Keratinocyte (primary cell): ENCODE measurements at places on chromosomes 2 and 18.

DNA sequence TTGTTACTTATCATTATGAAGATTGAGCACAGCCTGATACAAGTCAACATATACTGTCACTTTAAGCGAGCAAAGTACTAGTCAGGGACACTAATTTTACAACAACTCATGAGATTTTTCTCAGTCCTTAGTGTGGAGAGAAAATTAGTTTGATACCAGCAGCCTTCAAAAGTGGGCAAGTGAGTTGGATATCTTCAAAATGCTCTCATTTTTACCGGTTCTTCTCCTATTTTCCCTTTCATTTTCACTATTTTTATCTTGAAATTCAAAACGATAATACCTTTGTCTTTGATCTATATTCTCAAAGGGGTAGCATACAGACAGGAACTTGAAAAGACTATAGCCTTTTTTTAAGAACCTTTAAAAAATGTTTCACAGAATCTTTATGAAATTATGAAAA is 52.0 kb upstream of the UBXN4 start:
- no peak for DNase-seq

GRCh38 chr2:220168891-220169546 is 541.6 kb downstream of the SLC4A3 start:
- no peak for DNase-seq

GRCh38 chr18:23765931-23766330 is 76.7 kb downstream of the LAMA3 start:
- no peak for DNase-seq

DNA sequence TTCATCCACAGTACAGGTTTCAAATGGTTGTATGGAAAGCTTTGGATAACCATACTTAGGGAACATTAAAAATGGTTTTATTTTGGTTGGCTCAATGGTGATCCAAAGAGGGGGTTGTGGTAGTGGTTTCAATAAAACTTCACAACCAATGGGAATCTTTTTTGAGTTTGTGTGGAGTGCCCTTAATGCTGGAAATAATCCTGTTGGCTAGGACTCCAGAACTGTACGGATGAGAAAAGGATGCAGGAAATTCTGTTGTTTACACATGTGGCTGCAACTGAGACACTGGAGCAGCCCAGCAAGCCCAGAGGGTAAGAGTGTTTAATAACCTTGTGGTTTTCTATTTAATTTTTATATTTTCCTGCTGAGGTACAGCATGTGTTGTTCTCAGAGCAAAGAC is at the start of gene CCDC102B:
TSS of gene CCDC102B (plus strand) at position 210 of the 400 bp plus-strand sequence. CDS start 38,684 bp downstream, outside the sequence.
- no peak for DNase-seq

DNA sequence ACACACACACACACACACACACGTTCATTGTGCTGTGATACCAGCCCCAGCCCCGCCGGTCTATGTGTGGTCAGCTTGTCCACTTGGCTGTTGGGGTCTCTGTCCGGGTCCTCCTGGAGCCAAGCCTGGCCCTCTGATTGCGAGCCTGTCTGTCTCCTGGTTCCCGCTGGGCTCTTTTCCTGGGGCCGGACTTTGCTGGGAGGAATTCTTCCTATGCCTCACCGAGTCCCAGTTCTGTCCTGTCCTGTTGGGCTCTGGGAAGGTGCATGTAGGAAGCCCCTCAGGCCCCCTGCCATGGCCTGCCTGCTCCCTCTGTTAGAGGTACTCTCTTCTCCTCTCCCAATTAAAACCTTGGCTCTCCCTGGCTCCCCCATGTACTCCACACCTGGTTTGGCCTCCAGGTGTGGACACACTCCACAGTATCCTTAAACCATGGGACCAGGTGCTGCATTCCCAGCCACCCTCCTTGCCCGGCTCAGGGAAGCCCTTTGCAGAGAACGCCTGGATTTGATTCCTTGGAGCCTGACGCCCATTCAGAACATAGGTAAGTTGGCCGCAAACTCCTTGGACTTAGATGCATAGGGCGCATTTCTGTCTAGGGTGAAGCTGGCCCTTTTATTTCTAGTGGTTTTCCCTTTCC is 42.3 kb downstream of the CABLES1 start:
- DNase-seq, result no peak

DNA sequence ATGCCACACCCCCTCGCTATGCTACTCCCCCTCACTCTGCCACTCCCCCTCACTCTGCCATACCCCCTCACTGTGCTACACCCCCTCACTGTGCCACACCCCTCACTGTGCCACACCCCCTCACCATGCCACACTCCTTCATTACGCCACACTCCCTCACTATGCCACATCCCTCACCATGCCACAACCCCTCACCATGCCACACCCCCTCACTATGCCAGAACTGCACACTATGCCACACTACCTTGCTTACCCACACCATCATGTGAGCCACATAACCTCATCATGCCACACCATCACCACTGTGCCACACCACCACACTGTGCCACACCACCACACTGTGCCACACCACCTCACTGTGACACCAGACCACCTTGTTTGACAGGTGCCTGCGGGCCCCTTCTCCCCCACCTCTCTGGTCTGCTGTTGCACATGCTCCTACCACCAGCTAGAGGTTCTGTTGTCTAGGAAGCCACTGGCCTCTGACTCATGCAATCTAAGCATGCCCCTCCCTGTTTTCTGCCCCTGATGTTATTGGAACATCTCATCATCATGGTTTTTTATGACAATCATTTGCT is 22.0 kb downstream of the MARCHF4 start:
- DNase-seq, result no peak

- DNase-seq, result no peak
Observed at GRCh38 chr2:238075397-238075796, 14.6 kb downstream of the SCLY start.

DNA sequence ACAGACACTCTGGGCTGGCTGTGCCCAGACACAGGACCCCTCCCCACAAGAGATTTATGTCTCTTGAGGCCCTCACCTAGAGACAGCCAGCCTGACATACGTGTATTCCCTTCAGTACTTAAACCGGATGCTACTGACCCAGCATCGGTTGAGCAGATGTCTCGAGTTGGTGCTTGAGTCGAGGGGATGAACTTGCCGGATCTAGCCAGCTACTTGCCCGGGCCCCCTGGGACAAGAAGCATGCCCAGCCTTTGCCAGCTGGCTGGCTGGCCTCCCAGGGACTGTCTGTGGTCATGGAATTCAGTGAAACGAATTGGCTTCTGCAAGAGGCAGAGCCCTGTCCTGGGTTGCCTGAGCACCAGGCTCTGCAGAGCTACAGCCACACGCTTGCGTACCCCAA is 36.0 kb downstream of the DNMT3A start:
- DNase-seq, result no peak

- no peak for DNase-seq
Observed at GRCh38 chr2:169050476-169051240, 18.7 kb upstream of the DHRS9 start.

GRCh38 chr2:112607680-112608438 is 23.4 kb downstream of the CHCHD5 start:
- DNase-seq, result no peak

DNA sequence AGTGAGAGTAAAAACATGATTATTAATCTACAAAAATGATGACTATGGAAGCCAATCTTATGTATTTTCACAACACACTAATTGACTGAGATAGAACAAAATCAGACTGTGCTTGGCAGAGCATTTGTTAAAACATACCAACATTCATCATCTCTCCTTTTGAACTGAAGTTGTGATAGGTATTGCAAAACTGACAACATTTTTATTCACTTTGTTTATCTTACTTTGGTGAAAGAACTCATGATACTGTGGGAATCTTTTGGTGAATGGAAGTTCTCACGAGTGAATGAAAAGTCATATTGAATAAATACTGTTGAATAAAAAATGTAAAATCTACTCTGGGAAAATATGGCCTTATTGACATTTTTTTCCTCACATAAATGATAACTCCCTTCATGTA is 1430.2 kb upstream of the PIK3C3 start:
- no peak for DNase-seq

- no peak for DNase-seq
Observed at GRCh38 chr2:29954316-29954715, 32.9 kb upstream of the ALK start.

GRCh38 chr2:226445216-226445861 is 354.3 kb downstream of the IRS1 start:
- DNase-seq, result no peak

- DNase-seq, result no peak
Observed at GRCh38 chr2:5618271-5618670, 73.9 kb upstream of the SOX11 start.

GRCh38 chr2:119230219-119231185 is 6.9 kb downstream of the STEAP3 start:
- no peak for DNase-seq

DNA sequence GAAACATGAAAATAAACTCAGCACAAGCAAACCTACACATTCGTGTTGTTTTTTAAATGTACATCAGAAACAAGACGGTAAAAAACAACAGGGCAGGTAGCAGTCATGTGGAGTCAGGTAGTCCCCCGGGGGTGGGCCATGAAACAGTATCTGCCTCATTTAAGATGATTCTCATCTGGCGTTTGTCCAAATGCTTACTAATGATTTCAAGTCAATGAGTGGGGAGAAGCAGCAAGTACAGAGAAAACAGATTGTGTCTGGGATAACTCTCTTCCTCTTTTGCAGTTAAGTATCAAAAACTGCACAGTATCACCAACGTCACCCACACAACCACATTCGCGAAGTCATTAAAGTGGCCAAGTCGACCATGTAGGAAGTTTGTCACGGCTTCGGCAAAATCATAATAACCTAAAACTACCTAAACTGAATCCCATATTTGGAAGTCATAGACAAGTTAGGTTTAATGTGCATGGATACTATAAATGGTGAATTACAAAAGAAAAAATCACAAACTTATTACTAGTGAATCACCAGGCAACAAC is 1.3 kb downstream of the LAPTM4A start:
- DNase-seq, result no peak

DNA sequence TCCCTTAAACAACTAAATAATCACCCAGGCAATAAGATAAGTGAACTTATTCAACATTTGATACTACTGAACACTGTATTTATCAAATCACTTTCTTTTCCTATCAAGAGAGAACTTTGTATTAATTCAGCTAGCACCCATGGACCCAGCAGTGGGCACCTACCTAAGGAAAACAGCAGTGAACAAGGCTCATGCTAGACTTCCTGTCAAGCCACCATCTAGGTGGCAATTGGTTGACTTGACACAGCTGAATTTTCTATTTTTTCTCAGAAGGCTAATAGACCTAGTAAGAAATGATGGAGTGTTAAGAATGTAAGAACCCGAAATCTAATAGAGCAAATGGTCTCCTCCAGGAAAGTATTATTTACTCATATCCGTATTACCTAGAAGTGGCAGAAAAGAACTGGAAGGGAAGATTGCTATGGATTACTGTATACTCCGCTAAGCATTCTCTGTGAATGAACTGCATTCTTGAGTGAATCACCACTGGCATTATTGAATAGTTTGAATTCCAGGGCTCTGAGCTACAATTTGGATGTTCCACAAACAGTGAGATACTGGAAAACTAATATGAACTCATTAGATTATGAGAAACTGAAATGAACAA is 988.2 kb upstream of the CDH2 start:
- no peak for DNase-seq

GRCh38 chr2:164896634-164897355 is 55.2 kb upstream of the COBLL1 start:
- DNase-seq, result no peak

DNA sequence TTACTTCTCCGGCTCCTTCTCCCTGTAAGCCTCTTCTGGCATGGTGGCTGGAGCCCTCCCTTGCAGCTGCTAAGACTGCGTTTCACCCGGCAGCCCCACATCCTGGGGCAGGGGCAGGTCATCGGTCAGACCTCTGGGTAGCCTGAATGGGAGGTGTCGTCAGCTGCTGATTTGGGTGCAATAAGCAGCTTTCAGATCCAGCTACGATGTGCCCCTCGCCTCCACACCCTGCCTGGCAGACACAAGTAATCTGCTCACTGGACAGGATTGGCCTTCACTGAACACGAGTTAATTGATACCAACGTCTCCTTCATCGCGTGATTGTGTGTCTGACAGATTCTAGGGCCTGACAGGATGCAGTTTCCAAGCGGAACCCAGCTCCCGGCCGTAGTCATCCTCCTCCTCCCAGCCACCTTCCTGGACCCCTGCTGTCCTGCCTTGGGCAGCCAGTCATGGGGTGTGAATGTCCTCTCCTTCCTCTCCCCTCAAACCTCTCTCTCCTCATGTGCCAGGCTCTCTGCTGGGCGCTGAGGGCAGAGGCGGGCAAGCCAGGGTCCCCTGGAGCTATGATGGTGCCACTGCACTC is 18.9 kb upstream of the PDIA6 start:
- no peak for DNase-seq

- no peak for DNase-seq
Observed at GRCh38 chr2:195390686-195391321, 266.2 kb upstream of the SLC39A10 start.

DNA sequence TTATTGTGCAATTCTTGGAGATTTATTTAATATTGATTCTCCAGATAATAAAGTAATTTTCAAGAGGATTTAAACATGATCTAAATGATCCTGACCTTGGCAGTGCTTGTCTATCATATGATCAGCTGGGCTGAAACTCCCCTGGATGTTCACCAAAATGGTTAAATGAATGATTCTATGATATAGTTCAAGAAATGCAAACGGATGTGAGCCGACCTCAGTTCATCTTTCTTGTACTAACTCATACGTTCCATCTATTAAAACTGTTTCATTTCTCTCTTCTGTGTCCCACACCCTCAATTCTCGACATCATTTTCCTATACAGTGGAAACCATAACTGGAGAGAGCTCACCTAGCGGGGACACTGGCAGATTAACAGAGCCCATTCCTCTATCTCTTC is 281.7 kb upstream of the CCDC68 start:
- no peak for DNase-seq

- DNase-seq, result no peak
Observed at GRCh38 chr2:153601812-153602211, 123.2 kb upstream of the RPRM start.

DNA sequence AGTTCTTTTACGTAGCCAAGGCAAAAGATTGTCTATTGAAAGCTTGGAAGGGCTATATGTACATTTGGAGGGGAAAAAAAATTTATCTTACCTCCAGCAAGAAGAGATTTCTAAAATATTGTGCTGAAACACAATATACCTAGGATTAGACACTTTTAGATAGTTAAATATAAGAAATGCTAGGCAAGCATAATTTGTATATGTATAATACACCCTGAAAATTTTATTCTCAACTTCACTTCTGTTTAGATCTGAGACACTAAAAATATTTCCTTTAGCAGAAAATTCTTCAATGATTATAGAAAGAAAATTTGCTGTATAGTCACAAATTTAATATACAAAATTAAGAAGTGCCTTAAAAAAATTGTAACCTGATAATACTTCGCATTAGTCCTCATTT is 42.6 kb downstream of the ITGAV start:
- no peak for DNase-seq

DNA sequence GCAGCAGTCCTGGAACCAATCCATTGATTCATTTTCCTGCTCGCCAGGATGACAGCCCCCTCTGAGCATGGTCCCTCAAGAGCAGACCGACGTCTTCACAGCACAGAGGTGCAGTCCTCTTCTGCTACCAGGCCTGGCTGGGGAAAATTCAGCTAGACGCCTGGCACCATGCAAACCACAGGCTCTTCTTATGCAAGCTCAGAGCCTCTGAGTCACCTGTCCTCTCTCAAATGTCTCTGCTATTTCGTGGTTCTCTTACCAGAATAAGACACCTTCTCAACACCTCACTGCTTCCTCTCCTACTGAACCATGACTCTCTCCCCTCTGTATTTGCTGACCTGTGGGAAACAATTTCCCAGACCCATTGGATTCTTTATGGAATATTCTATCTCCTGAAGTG is 79.8 kb upstream of the CYRIA start:
- no peak for DNase-seq

GRCh38 chr2:169573974-169574299 is 272 bp upstream of the FASTKD1 start:
- no peak for DNase-seq
